Activated CD4-positive, alpha-beta T cell treated with anti-CD3 and anti-CD28 coated beads, Interleukin-2, amount 50 U/mL, for 4 hours (primary cell): ENCODE measurements at places on chromosomes 4 and X.

- DNase-seq, result no peak
These were observed 98.5 kb downstream of the ADGRA3 start for GRCh38 chr4:22417408-22417807.

DNA sequence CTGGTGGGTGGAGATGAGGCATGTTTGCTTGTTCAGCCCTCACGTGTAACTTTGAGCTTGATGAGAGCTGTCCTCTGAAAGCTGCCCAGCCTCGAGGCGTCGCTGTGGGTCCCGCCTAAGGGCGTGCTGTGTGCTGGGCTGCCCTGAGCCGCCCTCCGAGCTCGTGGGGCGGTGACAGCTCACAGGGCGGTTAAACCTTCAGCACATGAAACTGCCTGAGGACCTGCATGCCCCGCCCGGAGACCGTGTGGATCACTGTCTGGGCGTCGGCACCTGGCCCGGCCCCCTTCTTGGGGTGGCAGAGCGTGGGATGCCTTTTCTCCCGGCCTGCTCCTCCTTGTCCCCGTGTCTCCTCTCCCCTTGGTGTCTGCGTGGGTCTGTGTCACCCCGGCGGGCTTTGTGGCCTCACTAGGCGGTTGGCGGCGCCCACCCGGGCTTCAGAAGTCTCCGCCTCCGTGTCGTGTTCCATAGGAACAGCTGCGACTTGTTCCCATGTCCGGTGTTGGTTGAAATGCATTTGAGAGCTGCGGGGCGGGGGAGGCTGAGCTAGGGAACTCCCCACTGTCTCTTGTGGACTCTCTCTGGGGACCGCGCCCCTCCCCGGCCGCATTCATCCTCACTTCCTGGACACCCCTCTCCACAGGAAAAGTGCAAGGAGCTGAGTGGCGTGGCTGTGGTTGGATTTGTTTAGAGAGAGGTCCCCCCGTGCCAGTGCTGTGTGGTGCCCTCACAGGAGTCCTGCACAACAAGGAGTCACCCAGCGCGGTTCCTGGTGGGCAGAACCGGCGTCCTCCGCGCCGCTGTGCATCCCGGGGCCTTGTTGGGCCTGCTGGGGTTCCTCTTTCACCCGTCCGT, 6.8 kb downstream of the AKAP17A start:
- DNase-seq, result no peak

DNA sequence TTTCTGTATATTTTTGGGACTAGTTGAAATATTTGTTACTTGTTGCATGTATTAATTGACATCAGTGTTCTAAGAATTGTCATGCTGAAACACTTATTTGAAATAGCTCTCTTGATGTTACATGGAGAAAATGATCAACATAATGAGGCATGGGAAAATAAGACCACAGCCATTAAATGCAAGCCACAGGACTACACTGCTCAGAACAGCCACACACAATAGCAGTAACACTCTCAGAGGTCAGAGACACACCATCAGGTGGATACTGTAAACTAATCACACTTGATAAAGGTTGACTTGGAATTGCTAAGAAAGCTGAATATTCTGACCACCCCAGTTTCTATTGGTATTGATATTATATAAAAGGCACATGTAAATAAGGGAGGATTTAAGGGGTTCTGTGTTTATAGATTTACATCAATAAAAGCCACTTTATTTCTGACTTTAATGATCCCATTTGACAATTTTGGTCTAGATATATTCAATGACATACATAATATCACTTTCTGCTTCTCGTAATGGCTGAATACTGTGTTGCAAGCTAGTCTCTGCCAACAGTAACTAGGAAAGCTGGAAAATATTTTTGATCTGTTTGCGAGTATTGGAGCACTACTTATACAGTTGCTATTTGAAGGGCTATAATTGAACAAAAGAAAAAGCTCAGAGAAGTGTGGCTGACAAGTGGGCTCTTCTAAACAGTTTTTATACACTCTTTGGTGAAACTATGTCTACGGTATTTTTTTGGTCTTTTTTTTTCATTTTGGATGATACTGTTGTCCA, 876.5 kb upstream of the INTU start:
- DNase-seq, result no peak

DNA sequence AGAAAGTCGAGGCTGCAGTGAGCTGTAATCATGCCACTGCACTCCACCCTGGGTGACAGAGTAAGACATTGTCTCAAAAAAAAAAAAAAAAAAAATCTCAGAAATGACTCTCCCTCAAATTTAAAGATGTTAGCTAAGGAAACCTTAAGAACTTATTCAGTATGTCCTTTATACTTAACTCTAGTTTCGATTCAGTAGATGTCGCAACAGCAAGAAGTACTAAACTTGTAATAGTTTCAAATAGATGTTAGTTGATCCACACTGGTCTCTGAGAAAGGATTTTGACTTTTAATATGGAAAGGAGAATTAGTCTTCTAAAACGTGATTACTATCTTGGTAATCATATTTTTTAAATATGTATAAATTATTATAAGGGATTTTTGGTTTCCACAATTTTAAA, 29.6 kb downstream of the NKX3-2 start:
- DNase-seq, result no peak

- DNase-seq, result no peak
These were observed 1156.1 kb downstream of the FAT4 start for GRCh38 chr4:126470862-126471261.

GRCh38 chr4:133801883-133802282, 399.7 kb downstream of the PABPC4L start:
- no peak for DNase-seq

DNA sequence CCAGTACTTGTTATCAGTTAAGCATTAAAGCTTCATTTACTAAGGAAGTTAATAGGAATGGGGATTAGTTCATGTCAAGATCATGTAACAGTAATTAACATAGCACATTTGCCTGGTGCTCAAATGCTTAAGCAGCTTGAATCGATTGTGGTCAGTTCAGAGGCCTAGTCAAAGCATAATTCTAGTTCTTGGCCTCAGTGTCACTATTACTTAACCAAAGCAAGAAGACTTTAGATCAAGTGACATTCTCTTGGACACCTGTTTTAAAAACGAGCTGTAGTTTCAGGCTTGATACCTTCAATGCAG, 115.2 kb upstream of the BMPR1B start:
- no peak for DNase-seq

DNA sequence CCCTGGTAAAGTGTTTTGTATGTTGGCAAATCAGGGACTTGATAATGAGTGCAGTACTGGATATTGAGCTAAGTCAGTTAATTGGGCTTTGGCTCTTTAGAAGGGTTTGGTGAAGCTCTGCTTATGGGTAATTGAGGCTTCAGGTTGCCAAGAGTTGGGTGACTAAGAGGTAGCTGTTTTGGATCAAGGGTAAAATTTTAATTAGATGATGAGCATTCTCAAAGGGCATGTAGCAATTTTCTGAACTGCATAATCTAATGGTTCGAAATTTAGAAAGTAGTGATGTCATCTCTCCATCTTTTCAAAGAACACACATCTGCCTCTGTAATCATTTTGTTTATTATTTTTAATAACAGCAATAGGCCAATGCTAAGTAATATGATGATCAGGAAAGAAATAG, 5.5 kb upstream of the TRIM2 start:
- no peak for DNase-seq

- DNase-seq, result no peak
These were observed 225.9 kb upstream of the CASK start for GRCh38 chrX:42149281-42149680.

GRCh38 chr4:149911354-149911753, 95.7 kb upstream of the IQCM start:
- no peak for DNase-seq

DNA sequence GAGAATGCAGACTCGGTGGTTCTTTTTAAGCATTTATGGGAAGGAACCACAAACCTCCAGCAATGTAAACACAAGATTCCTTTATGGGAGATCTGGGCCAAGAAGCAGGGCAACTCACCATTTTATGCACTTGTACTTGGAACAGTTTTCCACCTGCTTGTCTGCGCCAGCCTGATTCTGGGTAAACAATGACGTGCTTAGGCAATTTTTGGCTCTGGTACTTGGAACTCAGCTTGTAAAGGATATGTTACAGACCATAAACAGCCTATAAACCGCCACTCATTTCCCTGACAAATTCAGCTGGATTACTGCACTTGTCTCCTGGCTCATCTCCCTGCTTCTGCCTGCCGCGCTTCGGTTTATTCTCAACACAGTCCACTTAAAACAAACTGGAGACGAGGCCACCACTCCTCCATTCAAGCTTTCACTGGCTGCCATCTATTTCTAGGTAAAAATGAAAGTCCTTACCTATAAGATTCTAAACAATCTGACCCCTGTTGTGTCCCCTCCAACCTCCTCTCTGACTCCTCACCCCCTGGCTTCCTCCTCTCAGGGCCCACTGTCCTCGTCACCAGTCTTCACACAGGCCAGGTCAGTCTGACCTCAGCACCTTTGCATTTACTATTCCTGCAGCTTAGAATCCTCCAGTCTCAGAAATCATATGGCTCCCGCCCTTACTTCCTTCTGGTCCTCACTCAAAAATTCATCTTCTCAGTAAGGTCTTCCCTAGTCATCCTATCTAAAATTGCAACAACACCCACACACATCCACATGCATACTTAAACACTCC, 205.9 kb upstream of the GALNT7 start:
- no peak for DNase-seq

GRCh38 chr4:122732329-122733026, at the start of gene BBS12:
Gene BBS12 (plus strand): TSS chr4:122732704. CDS start chr4:122741893, 9,189 bp downstream.
- DNase-seq, result peak; percentile 99

DNA sequence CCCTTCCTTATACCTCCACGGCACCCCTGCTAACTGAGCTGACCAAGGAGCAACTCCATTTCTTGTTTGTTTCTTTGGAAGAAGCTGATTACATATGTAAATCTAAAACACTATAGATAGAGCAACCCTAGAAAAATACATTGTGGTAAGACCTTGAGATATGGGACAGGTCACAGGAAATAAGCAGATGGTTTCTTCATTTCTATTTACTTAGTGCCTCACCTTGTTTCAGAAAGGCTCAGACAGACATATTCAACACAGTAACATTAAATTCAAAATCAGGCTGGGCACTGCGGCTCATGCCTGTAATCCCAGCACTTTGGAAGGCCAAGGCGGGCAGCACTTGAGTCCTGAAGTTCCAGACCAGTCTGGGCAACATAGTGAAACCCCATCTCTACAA, 47.3 kb downstream of the IRF2 start:
- no peak for DNase-seq

GRCh38 chr4:182604161-182604622, 313.0 kb downstream of the DCTD start:
- DNase-seq, result no peak

- no peak for DNase-seq
These were observed 75.8 kb downstream of the RS1 start for GRCh38 chrX:18596096-18596495.
